ENCODE measurements at places on chromosomes 5 and 9.
A peak's percentile ranks its signal among the peaks of the same experiment; 100 is the strongest.

GRCh38 chr9:14245901-14246525 lies 67.9 kb downstream of the NFIB start:
- peak; percentile 50 for DNase-seq

GRCh38 chr5:35709688-35710087 lies 92.0 kb downstream of the SPEF2 start:
- DNase-seq = no peak

DNA sequence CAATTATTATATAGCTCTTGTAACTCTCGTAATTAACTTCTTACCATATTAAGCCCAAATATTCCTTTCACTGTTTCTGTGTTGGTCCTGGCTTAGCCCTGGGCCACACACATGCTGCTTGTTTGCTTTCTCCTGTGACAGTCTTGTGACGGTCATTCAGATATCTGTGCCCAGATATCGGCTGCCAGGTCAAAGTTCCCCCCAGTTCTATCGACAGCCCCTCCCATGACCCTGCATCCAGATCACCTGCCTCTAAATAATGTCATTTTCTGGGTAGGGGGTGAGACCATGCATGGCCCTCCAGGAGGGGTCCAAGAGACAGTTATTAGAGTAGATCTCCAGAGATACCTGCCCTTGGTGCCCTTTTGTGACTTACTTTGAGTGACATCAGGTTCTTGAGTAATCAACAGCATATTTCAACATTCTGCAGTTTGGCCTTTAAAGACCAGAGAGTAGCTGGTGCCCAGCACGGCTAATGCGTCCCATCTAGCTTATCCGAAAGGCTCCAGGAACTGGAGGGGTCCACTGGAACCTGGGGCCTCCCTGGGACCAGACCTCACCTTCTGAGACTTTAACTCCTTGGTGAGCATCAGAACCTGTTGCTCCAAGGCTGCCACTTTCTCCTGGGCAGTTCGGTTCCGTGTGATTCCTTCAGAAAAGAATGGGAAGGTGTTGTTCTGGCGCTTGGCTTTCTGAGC lies 26.9 kb downstream of the TBC1D2 start:
- no peak for DNase-seq

- DNase-seq = no peak
Measured at GRCh38 chr5:76808141-76808691, 10.6 kb upstream of the F2RL1 start.

DNA sequence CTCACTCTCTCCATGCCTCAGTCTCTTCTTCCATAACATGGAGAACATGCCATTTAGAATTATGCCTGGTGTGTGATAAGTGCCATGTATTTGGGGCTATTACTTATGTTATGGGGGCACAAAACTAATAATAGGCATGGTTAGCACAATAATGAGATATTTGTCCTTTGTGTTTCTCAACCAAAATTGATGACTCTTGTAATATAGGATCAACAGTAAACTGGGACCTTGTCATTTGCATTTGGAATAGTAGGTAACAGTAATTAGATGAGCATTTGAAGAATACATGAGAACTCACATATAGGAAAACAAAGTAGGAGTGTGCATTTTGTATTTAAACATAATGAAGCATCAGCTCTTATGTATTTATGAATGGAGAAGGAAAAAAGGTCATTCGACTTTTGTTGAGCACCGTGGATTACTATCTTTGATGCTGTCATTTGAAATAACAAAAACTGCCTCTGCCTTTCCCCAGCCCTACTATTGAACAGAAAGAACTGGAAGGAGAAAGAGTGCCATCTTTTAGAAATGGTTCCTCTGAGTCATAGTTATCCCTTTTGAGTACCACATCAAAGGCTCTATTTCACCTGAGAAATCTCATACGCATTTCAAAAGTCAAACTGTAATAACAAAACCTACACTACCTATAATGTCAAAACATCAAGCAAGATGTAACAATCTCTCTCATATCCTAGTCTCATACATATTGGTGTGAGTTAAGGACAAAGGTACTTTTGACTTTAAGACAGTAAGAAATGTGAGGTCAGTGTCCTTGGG lies 655.2 kb downstream of the PDE4D start:
- DNase-seq = no peak

- no peak for DNase-seq
Measured at GRCh38 chr9:87213948-87214347, 266.6 kb upstream of the GAS1 start.

DNA sequence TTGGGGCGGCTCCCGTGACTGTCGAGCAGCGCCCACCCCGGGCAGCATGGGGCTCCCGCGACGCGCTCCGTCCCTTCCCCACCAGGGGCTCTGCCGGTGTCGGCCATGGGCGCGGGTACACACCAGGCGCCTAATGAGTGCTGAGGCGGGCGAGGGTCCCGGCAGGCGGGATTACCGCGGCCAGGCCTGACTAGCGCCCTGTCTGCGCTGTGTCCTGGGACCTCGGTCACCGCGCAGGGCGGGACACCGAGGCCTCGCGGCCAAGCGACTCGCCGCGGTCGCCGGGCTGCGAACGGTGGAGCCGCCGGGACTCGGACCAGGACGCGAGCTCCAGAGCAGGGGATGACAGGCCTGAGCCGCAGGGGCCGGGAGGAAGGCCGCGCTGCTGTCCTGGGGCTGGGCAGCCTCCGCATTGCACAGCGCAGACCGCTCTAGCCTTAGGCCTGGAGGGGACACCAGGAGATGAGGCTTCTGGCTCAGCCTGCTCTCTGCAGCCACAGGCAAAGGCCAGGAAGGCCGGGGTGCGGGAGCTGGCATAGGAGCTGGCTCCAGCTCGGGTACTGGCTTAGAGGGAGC lies 14.1 kb downstream of the LCN10 start:
- DNase-seq = no peak
